ENCODE measurements at places on chromosomes 7 and 10.
A peak's percentile ranks its signal among the peaks of the same experiment; 100 is the strongest.

DNA sequence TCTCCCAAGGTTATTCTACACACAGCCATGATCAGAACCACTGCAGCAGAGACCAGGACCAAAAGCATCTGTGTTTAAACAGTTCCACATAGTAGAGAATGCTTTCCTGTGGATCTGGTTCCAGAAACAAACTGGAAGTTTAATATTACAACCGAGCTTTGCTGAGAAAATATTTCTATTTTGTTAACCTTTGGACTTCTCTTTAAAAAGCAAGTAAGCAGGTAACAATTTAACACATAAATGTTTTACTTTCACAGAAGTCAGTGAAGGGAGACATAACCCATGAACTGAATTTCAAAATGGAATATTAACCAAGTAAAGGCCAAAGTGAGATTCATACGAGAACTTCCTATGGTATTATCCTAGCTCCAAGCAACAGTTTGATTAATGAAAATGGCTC is 98.6 kb upstream of the PHYHIPL start:
- DNase-seq: no peak

DNA sequence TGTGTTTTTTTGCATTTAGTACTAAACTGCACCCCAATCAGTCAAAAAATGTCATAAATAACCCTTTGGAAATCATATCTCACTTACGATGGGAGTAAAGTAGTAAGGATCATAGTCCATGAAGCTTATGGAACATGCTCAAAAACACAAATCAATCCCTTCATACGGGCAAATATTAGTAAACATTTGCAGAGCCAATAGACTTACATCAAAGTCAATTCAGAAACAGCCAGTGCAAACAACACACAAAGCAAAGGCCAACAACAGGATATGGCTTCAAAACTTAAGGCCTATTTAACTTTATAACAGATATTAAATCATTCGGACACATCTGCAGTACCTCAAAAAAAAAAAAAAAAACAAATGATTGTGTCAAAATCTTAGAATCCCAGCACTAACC is 32.1 kb downstream of the SGCE start:
- DNase-seq: no peak

DNA sequence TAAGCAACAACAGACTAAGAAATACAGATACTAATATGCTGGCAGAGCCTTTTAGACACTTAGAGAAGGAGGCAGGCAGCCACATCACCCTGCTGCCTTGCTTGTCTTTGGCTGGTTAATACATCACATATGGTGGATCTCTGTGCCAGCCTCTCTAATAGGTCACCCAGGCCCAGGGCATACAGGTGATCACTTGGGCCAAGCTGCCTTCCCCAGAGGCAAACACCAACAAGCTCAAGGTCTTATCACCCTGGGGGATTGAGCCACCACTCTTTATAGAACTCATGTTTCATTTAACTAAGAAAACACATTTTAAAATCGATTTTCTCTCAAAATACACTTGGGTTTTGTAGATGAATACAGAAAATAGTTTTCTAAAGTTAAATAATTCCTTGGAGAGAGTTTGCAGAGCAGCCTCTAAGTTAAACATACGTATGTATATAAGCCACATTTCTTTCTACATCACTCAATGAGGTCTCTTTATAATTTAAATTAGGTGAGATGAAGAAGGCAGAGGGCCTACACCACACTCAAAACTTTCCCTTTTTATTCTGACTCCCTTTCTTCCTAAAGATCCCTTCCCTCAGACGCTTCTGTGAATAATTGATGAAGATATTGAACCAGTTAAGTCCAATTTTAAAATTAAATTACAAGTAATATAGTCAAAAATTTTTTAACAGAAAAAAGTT is 556.8 kb upstream of the GHITM start:
- no peak for DNase-seq

GRCh38 chr7:25913598-25914224 is 238.3 kb upstream of the NFE2L3 start:
- no peak for DNase-seq

DNA sequence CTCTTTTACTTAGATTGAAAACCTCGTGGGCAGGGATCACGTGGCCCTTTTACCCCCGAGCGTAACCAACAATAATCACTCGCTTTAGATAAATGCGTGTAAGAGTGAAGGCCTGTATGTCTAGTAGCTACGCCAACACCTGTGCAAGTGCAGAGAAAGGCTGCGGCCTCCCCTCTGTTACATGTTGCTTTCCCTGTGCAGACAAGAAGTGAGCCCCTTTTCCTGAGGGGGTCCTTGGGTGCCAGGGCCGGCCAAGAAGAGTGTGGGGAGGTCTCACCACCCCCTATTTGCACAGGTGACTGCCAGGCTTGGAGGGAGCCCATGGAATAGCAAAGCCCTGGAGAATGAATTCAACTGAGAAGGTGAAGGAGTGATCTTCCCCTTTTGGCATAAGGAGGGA is 35.6 kb upstream of the CNPY1 start:
- no peak for DNase-seq

- no peak for DNase-seq
Observed at GRCh38 chr7:83617858-83618257, 31.1 kb downstream of the SEMA3E start.

GRCh38 chr7:134371536-134371935 is 54.8 kb upstream of the SLC35B4 start:
- DNase-seq: no peak

DNA sequence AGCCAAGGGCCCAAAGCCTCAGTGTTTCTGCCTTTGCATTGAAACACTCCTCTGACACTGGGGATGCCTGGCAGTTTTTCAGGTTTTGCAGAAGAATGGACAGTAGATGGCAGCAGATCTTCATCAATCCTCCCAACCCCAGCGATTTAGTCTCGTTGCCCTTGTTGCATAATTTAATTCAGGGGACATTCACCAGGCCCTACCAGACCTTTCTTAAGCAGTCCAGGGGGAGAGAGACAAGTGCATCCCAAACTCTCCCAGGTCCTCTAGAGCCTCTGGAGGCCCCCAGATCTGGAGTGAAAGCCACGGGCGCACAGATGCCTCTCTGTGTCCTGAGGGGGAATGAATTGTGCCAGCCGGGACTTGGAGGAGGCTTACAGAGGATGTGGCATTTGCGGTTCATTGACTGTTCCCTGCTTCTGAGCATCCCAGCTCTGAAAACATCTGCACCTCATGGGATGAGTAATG is 29.6 kb downstream of the MINDY4 start:
- peak; percentile 78 for DNase-seq

DNA sequence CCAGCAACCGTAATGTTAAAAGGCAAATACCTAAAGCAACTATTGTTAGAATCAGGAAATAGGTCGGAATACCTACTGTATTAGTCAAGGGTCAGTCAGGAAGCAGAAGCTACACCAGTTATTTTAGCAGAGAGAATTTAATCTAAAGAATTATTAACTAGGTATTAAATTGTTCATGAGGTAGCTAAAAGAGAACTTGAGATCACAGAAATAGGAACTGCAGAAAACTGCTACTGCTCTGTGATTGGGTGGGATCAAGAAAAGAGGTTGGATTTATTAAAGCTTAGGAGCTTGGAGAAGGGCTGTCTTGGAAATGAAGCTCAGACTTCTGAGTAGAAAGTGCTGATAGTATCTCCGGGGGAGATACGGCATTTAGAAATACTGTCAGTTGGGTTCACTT is 20.0 kb upstream of the ZNF438 start:
- no peak for DNase-seq

DNA sequence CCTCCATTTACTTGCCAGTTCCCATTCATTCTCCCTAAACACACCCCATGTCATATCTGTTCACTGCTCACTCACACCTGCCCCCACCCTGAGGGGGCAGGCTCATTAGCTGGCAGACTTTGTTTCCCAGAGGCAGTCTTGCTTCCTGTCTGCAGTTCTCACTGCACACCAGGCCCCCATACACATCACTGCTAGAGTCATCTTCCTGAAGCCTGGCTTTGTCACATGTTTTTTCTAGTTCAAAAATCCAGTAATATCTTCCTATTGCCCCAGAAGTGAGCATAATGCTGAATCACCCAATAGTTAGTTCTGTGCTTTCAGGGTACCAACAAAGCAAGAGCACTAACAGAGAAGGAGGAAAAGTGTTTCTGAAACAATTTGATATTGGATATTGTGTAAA is 1.9 kb downstream of the LRRC72 start:
- DNase-seq: no peak

GRCh38 chr10:79056736-79057391 is 11.9 kb upstream of the ZMIZ1 start:
- DNase-seq: no peak

DNA sequence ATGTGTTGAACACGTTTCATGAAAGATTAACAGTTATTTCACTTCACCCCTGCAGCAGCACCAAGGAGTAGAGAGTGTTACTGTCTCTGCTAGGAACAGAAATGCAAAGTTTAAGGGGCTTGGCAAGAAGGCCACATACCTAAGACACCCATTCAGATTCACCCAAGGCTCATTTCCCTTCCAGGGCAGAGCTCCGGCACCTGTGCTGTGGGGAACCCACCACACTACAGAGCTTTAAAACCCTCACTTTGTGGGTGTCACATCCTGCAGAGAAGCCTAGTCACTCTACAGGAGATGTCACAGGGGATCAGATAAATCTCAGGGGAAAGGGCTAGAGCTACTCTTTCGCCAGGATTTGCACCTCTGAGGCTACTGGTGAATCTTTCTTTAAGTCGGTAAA is 176.1 kb upstream of the KLF6 start:
- DNase-seq: no peak

- DNase-seq: no peak
Observed at GRCh38 chr10:17003151-17003550, 126.5 kb downstream of the CUBN start.

DNA sequence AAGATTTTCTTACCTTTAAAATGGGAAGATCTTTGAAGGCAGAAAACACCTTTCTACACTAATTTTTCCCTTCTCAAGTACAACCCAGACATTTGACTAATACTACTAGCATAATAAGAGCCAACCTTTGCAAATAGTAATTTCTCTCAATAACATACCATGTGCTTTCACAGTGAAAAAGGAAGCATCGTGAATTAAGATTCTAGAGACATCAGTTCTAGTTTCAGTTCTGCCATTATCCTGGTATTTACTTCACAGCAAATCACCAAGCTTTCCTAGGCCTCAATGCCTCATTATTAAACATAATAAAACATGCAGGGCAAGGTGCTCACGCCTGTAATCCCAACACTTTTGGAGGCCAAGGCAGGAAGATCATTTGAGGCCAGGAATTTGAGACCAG is 24.9 kb downstream of the GSAP start:
- DNase-seq: no peak

DNA sequence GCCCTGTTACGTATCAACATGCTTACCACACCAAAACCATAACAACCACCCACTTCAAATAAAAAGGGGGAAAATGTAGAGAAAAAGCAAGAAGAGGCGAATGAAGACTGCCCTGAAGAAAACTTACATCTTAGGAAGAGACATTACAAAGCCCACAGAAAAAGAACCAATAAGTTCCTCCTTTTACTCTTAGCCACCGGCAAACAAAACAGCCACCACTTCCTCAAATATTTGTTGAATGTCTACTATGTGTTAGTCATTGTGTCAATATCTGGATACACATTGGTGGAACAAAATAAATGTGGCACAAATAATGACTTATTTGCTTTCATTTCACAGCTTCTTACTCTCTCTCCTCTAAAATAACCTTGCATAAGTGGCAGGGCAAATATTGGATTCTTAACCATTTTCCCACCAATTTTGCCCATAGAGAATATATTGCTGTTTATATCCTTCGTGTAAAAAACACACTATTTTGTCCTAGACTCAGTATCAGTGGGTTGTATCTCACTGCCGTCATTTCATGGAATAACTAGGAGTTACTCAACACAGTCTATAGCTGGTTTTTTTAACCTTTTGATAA is 106.8 kb downstream of the ANK3 start:
- no peak for DNase-seq

- DNase-seq: no peak
Observed at GRCh38 chr7:137975221-137975620, 26.7 kb downstream of the CREB3L2 start.

- DNase-seq: no peak
Observed at GRCh38 chr7:39451901-39452300, 114.3 kb upstream of the YAE1 start.

GRCh38 chr10:126080879-126081411 is 184.6 kb downstream of the FANK1 start:
- DNase-seq: no peak

DNA sequence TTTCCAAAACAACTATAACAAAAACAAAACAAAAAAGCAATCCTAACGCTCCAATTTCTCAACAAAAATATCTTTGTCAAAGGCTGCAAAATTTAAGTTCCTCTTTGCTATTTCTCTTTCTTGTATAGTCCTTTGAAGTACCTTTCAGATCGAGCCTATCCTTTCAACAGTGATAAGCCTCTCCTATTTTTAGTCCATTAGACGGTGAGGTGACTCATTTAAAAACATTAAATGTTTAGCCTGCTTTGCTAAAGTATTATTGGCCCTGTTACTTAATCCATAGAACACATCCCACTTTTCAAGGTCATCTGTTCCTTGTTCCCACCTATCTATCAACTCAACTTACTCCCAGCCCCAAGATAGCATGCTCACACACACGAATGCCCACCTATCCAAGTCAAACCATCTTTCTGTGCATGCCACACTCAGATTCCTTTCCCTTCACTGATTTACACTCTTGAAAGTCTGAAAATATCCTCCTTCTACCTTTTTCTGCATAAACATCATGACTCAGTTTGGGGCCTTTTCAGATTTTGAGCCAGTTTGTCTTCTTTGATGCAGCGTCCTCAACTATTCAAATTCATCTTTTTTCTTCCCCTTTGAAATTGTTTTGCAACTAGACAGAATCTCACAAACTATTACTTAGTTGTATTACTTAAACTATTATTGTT is 224.9 kb upstream of the TMEM229A start:
- DNase-seq: no peak

DNA sequence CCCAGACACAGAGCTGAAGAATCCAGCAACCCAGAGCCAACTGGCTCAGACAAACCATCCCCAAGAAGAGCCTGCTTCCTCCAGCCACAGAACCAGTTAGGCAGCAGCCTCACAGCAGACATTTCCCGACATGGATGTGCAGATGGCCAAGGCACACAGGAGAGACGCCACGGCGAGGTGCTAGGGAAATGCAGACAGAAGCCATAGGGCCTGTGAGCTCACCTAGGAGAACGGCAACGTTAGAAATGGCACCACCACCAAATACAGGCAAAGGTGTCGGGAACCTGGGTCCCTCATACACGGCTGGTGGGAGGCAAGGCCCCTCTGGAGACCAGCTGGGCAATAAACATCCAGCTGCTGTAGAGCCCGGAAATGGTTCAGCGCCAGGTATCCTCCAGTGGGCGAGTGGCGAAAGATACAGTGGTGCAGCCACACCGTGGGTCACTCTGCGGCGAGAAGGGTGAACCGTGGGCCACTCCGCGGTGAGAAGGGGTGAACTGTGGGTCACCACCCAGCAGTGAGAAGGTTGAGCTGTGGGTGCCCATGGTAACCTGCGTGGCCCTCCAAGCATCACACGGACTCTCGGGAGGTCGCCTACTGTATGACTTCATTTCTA is 31.2 kb downstream of the JAKMIP3 start:
- no peak for DNase-seq

All from HuH-7.5 (cell line).